ENCODE measurements at places on chromosomes 7 and 10.

- no peak for DNase-seq
These were observed 719.5 kb downstream of the XPNPEP1 start for GRCh38 chr10:109203646-109204353.

- no peak for DNase-seq
These were observed 191.9 kb downstream of the SFMBT2 start for GRCh38 chr10:7218968-7219367.

GRCh38 chr10:67011981-67012380 lies 86.1 kb downstream of the LRRTM3 start:
- no peak for DNase-seq

DNA sequence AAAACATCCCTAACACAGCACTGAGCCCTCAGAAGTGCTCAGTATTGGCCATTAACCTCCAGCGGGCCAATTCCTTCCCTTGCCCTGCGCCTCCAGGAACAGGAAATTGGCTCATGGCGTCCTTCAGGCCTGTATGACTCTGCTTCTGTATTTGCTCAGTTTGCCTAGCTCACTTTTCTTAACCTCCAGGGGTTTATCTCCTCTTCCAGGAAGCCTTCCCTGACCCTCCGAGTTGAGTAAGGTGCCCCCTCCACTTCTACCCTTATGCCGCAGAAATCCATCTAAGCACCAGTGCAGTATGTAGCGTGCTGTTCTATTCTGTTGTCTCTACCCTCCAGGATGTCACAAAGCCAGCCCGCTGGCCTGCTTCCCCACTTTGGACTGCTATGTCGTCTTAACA lies 1.1 kb upstream of the SFXN4 start:
- DNase-seq = no peak

- no peak for DNase-seq
These were observed 23.7 kb upstream of the LRRN3 start for GRCh38 chr7:111067251-111067650.

GRCh38 chr7:26853788-26854393 lies 10.5 kb downstream of the SKAP2 start:
- DNase-seq = peak; percentile 20

- DNase-seq = no peak
These were observed 21.1 kb upstream of the MAP3K8 start for GRCh38 chr10:30412901-30413300.

- no peak for DNase-seq
These were observed 175.4 kb upstream of the AHR start for GRCh38 chr7:17123020-17123419.

DNA sequence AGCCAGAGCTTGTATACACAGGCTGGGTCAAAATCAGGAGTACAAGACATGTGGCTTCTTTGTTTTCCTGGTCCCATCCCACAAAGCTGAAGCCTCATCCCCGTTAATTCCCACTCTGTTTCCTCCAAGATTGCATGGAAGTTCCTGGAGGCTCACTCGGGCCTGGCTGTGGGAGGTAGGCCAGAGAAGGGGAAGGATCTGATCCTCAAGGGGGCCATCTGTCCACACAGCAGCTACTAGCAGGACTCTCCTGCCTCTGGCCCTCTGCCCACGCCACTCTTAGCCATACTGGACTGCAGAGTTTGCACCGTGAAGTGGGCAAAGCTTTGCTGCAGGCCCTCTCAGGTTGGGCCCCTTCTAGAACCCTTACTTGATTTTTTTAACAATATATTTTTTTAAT lies 160.6 kb downstream of the FGFR2 start:
- no peak for DNase-seq

- DNase-seq = no peak
These were observed 28.3 kb downstream of the RAMP3 start for GRCh38 chr7:45185864-45186250.

DNA sequence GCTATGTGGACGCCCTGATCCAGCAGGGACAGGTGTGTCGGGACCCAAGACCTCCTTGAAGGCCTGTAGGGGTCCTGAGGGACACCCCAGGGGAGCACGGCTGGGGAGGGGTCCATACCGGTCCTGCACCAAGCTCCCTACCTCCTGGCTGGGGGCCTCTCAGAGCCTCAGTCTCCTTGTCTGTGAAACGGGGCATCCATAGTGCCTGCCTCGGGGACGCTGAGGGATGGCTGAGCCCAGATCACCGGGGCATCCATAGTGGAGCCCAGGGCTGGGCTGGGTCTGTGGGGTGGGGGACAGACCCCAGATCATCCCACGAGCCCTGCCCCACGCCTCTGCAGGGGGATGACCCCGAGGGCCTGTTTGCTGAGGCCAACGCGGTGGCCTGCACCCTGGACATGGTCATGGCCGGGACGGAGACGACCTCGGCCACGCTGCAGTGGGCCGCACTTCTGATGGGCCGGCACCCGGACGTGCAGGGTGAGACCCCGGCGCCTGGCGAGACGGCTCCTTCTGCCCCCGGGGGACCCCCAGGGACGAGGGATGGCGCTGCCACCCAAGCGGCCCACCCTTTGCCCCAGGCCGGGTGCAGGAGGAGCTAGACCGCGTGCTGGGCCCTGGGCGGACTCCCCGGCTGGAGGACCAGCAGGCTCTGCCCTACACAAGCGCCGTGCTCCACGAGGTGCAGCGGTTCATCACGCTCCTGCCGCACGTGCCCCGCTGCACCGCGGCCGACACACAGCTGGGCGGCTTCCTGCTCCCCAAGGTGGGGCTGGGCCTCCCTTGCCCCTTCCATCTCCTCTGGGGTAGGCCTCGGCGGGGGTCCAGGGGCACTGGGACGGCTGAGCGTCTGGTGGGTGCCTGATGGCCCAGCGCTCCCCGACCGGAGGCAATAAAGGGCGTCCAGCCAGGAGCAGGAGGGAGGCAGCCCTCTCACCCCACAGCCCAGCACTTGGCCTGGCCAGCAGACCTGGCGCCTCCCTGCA lies 4.1 kb downstream of the CYP2W1 start:
- DNase-seq = no peak

GRCh38 chr7:87926581-87927461 lies 7.2 kb upstream of the ADAM22 start:
- DNase-seq = peak; percentile 72

DNA sequence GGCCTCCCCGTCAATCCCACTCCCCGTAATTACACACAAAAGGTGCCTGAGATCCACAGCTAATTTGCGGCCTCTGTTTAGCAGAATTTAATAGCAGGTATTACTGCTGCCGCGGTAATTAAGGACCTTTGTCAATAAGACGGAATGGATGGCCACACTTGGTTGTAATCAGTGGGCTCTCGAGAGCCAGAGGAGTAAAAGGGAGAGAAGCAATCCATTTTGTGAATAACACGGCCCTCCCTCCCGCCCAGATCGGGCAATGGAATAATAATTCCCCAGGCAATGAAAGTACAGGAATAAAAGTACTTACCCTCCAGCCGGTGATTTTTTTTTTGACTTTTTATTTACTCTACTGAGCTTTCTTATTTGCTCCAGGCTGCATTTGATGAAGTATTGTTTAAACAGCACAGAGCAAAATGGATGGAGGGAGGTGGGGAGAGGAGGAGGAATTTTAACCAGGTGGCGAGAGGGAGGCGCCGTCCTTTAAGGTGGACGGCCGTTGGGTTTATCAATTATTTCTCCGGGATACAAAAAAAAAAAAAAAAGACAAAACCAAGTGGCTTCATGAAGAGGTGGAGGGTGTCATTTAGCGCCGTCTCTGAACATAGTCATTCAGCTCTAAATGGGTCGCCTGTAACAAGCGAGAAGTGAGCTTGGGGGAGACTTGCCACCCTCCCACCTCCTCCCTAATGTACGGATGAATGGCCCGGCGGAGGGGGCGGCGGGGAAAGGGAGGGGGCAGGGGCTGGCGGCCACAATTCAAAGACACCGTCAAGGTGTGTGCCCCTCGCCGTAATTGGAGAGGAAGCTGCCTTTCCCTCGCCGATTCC lies 120.3 kb downstream of the BUB3 start:
- peak; percentile 27 for DNase-seq

GRCh38 chr7:33886149-33886623 lies 19.2 kb upstream of the BMPER start:
- no peak for DNase-seq

GRCh38 chr7:115058726-115059125 lies 136.8 kb downstream of the MDFIC start:
- no peak for DNase-seq

DNA sequence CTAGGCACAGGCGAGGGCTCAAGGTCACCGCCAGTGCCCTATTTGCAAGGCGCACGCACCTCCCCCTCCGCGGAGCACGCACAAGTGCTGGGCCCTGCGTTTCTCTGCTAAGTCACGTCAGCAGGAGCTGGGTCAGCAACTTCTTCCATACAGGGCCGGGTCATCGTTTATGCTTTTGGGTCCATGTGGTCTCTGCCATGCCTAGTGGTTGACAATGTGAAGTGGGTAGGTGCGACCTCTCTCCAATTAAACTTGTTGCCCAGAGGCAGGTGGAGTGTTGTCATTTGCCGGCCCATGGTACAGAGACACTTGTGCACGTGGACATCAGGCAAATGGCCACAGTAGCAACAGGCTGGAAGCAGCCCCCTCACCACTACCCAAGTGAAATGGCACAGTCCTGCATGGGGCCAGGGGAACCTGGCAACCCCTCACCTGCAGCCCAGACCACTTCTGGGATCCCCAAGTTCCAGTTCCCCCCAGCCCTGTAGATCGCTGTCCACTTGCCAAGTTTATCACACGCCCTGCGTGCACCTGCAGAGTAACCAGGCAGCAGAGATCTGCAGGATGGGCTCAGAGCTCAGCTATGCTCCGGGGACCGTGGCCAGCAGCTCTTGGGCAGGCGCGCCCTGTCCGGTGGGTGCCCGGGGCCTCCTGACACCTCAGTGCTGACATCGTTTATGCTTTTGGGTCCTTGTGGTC lies 86.1 kb upstream of the PPP2R2D start:
- DNase-seq = peak; percentile 55

DNA sequence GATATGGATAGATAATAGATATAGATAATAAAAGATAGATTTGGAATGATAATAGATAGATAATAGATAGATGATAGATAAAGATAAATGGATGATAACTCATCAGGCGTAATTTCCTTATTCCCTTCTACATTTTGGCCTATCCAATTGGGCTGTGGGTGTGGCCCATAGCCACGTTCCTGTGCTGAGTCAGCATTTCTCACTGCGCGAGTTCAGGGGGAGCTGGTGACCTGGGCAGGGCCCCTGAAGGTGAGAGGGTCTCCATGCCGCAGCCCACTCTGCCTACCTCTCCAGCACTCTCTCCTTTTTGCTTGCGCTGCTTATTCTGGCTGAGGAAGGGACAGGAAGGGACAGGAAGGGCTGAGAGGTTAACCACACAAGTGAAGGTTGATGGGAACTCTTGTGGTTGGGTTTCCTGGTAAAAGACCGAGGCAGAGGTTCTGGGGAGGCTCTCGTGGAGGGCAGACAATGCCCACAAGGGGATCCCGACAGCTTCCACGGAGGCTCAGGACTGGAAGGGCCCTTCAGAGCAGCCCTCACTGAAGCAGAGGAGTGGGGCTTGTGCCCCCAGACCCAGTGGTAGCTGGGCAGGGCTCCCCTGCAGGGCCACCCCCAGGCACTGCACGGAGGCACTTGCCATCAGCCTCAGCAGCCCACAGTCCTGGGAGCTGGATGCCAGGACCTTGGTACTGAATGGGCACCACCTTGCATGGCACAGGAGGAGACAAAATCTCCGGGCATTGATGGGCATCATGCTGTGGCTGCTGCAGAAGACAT lies 247.3 kb upstream of the PITRM1 start:
- DNase-seq = no peak

- DNase-seq = no peak
These were observed 76.1 kb upstream of the PITRM1 start for GRCh38 chr10:3248526-3249306.

All from DMS79 (cell line).